Activated naive CD4-positive, alpha-beta T cell (primary cell): ENCODE measurements at places on chromosomes 6 and 20.
A peak's percentile ranks its signal among the peaks of the same experiment; 100 is the strongest.

- DNase-seq = no peak
Measured at GRCh38 chr6:30842754-30843610, 41.3 kb upstream of the DDR1 start.

- DNase-seq = no peak
Measured at GRCh38 chr6:42095776-42096541, 45.6 kb downstream of the TAF8 start.

DNA sequence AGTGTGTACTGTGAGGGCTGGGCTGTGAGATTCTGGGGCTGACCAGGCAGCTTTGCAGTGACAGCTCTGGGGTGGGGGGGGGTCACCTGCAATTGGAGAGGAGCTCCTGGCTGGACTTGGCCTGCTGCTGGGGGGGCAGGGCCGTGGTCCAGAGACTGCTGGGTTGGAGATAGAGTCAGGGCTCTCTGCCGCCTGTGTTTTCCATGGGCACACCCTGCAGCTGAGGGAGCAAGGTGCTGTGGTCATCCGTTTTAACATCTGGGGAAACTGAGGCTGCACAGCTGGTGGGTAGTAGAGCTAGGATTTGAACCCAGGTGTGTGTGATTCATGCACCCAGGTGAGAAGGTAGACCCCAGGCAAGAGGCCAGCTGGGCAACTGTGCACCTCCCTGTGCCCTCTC lies 7.3 kb downstream of the DLGAP4 start:
- no peak for DNase-seq

DNA sequence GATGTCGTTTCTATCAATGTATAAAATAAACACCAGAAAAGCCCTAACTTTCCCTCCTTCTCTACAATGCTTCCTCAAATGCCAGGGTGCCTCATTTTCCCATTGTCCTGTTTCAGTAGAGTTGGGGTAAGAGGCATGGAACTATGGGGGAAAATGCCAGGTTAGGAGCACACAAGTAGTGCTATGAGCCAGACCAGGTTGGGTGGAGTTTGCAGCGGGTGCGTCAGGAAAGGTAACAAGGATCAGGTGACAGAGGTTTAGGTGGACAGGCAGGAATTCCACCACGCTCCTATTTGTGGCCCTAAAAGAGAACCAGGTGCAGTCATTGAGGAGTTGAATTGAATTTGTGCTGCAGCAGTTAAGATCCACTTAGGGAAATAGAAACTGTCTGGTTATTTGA lies 36.5 kb downstream of the SYTL3 start:
- no peak for DNase-seq

DNA sequence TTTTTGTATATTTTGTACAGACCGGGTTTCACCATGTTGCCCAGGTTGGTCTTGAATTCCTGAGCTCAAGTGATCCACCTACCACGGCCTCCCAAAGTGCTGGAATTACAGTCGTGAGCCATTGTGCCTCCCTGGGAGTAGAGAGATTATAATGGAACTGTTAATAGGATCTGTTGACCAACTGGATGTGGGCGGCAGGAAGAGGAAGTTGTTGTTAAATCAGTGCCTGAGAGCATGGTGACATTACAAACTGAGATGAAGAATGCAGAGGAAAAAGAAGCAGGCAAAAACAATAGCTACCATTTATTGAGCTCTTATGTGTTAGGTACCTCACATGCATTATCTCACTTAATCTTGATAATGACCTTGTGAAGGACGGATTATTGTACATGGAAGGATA lies 9.2 kb upstream of the L3MBTL3 start:
- no peak for DNase-seq

- no peak for DNase-seq
Measured at GRCh38 chr6:96814625-96815024, 22.7 kb downstream of the GPR63 start.

- DNase-seq = no peak
Measured at GRCh38 chr6:165842281-165842936, 179.4 kb upstream of the PDE10A start.

DNA sequence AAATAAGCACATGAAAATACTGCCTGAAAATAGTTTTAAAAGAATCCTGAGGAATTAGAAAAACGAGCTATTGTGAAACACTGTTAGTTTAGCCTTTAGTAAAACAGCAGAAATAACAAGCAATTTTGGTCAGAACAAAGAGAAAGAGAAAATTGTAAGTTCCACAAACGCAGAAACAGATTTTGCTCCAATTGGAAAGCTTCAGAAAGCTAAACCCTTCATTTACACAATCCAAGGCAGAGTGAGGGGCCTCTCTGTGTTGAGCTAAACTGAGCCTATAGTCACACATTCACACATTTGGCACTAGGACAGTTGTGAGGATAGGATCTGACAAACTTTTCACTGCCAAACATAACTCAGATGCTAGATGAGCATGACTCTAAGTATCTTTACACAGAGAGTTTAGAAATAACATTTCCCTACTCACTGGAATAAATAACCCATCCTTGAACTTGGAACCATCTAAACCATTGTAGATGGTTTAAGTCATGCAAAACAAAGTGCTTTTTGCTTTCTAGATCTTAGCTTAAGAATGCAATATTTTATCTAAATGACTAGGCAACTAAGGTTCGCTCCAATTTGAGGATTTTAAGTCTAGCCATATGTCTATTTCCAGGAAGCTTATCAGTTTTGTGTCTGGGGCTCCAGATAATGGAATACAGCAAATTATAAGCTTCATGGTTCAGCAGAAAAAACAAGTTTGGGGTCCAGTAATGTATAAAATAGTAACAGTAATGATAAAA lies 122.6 kb downstream of the SGK1 start:
- DNase-seq = no peak

- DNase-seq = no peak
Measured at GRCh38 chr6:139981066-139981624, 606.7 kb upstream of the CITED2 start.

GRCh38 chr20:51484831-51485230 lies 57.7 kb downstream of the NFATC2 start:
- no peak for DNase-seq

- peak; percentile 62 for DNase-seq
Measured at GRCh38 chr6:157020881-157021343, 243.7 kb downstream of the ARID1B start.

GRCh38 chr6:158170656-158171081 lies 2.5 kb downstream of the GTF2H5 start:
- no peak for DNase-seq

GRCh38 chr6:32972353-32973143 lies 4.2 kb downstream of the BRD2 start:
- peak; percentile 72 for DNase-seq

- DNase-seq = no peak
Measured at GRCh38 chr6:35139924-35140638, 1.1 kb downstream of the TCP11 start.

DNA sequence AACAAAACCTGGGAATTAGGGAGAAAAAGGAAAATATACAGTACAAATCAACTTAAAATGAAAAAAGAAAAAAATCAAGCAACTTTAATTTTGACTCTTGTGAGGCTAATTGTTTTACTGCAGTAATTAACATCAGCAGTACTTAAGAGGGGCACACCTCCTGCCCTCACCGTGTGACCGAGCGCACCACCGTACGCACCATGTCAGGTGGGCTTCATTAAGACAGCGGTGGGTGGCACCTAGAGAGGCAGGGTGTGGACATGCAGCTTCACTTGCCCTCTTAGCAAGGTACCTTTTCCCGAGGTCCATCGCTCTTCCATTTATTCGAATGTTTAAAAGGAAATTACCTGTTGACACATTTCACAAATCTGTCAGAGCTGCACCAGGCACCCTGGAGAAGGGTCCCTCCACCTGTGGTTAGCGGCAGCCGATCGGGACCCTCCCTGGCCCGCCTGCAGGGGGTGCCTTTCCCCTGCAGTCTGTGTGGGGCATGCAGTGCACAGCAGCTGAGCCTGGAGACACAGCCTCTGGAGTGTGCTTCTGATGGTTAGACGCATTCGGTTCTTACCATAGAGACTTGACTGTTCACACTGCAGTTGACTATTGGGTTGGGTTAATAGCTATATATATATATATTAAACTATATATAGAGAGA lies 184.1 kb downstream of the TMEM242 start:
- DNase-seq = no peak

GRCh38 chr6:163964789-163965188 lies 550.3 kb downstream of the QKI start:
- DNase-seq = no peak

- DNase-seq = no peak
Measured at GRCh38 chr6:35388772-35389352, 46.5 kb downstream of the PPARD start.

DNA sequence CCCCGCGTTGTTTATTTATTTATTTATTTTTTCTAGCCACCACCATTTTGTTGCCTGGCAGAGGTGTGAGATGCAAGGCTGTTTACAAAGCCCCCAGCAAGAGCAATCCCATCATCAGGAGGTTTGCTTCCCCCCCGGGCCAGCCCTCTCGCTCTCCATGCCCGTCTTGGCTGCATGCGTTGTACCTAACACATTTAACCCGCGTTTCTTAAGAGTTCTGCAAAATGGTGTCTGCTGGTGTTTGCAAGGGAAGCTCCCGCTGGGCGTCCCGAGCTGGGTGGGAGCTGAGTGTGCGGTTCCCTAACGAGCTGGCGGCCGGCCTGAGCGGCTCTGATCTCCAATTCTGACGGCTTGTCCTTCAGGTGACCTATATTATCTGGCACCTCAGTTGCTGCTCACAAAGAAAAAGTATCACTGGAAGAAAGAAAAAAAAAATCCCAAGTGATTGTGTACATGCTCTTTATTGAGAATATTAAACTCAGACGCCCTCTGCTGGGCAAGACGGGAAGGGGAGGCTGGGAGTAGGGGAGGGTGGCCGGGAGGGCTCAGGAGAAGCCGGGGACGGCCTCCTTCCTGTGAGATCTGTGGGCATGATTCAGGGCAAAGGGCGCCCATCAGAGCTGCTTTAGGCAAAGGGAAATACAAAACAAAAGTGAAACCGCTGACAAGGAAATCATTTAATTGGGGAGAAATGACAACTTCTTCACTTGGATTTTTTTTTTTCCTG lies 154.8 kb downstream of the BCAS1 start:
- DNase-seq = peak; percentile 92

- no peak for DNase-seq
Measured at GRCh38 chr6:155450240-155450581, 5.4 kb downstream of the NOX3 start.

DNA sequence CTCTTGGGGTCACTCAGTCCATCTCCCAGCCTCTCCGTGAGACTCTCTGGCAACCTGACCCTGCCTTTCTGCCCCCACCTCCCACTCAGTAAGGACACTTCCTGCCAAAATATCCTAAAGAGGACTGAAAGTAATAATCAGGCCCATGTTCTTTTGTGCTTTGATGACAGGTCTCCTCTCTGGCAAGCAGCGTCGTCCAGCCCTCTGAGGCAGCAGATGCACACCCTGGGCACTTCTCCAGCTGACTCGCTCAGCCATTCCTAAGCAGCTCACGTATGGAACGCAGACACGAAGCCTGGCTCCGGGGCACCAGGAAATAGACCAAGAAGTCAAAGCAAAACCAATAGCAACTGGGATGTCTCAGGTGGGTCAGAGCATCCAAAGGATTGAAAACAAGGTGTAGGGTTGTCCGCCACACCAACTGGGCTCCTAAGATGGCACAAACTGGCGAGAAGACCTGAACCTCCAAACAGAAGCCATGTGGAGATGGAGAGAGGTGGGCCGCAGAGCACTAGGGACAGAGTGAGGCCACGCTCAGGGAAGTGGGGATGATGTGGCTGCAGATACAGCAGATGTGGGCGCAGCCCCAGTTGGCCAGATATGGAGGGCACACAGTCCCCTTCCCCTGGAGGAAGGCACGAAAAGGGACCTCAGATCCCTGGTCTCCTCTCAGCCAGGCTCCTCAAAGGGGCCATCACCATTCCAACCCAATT lies 99.3 kb downstream of the PRND start:
- DNase-seq = no peak

DNA sequence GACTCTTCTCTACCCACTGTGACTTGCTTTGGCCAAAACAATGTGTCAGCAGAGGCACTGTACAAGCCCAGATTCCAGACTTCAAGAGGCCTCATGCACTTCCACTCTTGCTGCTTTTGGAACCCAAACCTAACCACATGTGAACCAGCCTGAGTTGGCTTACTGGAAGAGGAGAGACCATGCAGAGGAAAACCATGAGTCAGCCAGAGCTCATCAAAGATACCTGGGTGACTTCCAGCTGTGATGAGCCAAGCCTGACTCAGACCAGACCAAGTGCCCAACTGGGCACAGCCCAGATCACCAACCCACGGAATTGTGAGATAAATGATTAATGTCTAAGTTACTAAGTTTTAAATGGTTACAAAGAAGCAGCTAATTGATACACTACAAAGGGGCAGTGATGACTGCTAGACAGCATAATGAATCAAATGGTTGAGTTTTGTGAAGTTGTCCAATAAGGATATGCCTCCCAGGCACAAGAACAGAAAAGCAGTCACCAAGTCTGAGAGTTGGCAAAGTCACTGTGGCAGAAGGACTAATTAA lies 16.2 kb upstream of the BEND6 start:
- no peak for DNase-seq

DNA sequence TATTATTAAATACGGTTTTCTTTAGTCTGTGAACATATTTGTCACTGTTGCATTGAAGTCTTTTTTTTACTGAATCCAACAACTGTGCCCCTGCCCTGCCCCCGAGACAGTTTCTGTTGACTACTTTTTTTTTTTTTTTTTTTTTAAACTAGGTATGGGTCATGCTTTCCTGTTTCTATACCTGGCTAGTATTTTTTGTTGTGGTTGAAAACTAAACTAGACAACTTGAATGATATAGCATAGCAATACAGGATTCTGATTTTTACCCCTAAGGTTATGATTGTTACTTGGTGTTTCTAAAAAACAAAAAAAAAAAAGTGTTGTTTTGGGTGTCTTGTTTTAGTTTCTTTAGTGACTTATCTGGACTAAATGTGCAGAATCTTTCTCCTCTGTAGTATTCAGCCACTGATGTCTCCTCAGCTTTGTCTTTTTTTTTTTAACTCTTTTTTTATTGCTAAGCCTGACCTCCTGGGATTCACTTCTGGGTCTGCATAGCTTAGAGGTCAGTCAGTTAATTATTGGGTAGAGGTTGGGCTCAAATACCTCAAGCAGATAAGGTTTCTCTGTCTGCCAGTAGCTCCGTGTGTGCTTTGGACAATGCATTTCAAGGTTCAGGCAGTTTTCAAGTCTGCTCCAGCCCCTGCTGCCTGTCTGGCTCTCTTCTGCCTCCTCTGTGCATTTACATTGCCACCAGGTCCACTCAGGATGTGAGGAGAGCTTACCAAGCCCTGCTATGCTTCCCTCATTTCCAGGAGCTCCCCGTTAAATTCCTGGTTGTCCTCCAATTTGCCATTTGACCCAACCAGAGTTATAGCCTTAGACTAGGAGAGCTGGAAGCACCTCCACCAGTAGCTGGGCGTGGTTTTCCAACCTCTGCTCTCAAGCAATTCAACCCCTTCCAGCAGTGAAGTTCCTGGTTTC lies 91.4 kb downstream of the SYNDIG1 start:
- no peak for DNase-seq

- DNase-seq = no peak
Measured at GRCh38 chr6:146697921-146698320, 99.1 kb downstream of the ADGB start.

- DNase-seq = no peak
Measured at GRCh38 chr6:16756660-16757255, 4.5 kb downstream of the ATXN1 start.

GRCh38 chr6:138795809-138796603 lies at the start of gene ECT2L:
Gene ECT2L (plus strand): TSS chr6:138796087. CDS start chr6:138813275, 17,188 bp downstream.
- DNase-seq = no peak

- DNase-seq = no peak
Measured at GRCh38 chr6:157516319-157517026, 135.5 kb downstream of the ZDHHC14 start.

GRCh38 chr6:37507077-37507476 lies 7.4 kb upstream of the CCDC167 start:
- DNase-seq = no peak
